Epithelial cell of prostate (primary cell): ENCODE measurements at places on chromosomes 5 and 9.

- no peak for DNase-seq
Measured at GRCh38 chr9:128175726-128176125, 15.6 kb downstream of the CIZ1 start.

- peak; percentile 73 for DNase-seq
Measured at GRCh38 chr5:95901676-95902627, 59.7 kb downstream of the ELL2 start.

GRCh38 chr5:8208307-8208706 is 339.4 kb downstream of the MTRR start:
- no peak for DNase-seq

GRCh38 chr9:29556317-29556716 is 1983.0 kb upstream of the C9orf72 start:
- DNase-seq = peak; percentile 46

GRCh38 chr5:1783216-1783554 is 16.5 kb downstream of the MRPL36 start:
- no peak for DNase-seq

- no peak for DNase-seq
Measured at GRCh38 chr9:38644601-38645000, 24.2 kb upstream of the ANKRD18A start.

GRCh38 chr5:121702682-121703081 is 149.0 kb upstream of the FTMT start:
- DNase-seq = no peak
